Cardiac muscle cell (in vitro differentiated cells and primary cell): ENCODE measurements at places on chromosomes 5 and 9.

GRCh38 chr5:142193114-142193428 lies 84.5 kb downstream of the NDFIP1 start:
- no peak for DNase-seq

GRCh38 chr9:137452761-137453642 lies 6.1 kb downstream of the NSMF start:
- DNase-seq: no peak

DNA sequence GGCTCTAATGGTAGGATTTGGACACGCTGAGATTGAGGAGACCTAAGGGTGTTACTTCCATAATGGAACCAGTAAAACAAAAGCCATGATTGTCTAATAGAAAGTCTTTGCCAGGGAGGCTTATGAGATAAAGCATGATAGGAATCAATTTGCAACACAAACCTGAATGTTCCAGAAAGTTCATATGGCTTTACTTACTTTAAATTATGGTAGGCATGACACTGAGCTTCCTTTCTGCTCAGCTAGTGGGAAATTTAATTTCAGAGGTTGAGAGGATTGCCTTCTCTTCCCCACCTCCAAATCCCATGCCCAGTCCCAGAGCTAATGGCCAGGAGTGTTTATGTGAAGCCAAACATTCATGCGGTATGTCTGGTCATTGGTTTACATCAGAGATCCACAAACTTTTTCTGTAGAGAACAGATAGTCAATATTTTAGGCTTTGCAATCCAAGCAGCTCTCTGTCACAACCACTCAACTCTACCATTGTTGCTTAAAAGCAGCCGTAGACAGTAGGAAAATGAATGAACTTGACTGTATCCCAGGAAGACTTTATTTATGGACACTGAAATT lies 114.5 kb downstream of the UGCG start:
- no peak for DNase-seq

DNA sequence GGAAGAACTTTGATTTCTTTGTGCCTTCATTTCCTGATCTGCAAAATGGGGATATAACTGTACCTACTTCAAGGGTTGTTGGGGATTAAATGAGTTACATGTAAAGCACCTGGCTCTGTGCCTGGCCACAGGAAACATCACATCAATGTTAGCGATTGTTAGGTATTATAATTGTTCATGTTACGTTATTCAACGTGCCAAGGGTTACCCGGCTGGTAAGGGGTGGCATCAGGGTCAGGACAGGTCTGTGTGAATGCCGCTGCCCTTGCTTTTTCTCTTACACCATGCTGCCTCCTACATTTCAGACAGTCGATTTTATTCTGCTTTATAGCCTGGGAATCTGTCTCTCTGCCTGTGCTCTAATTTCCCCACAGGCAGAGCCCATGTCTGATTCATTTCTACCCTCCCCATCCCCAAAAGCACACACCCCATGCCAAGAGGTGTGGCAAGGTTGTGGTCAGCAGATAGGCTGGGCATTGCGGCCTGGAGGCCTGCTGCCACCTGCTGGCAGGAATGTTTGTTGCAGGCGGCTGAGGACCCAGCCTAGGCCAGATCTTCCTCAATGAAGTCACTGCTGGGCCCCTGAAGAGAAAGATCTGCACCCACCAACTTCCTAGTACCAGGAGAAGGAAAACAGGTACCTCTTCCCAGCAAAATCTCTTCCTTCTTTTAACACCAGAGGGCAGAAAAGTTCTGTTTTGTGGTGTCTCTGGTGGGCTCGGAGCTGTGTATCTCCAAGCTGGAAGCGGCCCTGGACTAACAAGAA lies 5.3 kb downstream of the ANKS6 start:
- peak; percentile 75 for DNase-seq

DNA sequence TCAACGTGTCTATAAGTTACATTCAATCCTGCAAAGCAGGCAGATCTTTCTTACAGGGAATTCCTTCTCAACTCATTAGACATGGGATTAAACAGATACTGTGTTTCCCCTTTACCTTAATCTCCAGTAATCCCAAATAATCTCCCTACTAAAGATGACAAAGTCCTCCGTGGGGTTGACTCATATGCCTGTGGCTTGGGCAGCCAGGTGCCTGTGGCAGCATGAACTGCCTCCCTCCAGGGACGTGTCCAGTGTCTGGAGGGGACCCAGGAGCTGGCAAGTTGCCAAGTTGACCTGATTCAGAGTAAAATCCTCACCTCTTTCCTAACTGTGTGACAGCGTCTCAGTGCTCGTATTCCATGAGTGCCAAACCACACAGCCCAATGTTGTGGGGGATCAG lies 94.6 kb upstream of the PTCH1 start:
- no peak for DNase-seq

DNA sequence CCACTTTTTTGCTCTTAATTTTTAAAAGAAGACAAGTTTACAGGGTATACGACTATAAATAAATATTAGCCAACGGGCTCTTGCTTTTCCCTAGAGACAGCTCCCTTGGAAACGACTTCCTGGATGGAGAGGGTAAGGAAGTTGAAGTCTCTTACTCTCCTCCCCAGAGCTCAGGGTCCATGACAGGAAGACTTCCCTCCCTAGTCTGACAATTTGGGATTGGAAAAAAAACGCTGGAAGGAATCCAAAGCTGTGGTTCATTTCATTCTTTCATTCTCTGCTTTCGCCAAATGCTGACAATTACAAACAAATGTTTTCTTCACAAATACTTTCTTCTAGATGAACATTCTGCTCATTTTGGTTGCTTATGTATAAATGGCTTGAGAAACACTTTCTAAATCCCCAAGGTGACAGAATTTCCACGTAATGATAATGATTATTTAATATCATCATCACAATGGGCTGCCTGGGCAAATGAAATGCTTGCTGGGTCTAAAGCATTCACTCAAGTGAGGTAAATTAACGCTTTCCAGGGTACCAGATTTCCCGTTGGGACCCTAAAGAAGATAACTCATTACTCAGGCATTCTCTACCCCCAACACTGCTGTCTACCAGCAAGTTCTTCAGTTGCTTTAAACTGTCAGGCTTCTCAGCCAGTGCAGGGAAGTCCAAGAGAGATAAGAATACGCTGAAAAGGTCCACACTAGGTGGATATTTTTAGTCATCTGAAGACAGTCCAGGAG lies 139.8 kb upstream of the SLC30A5 start:
- DNase-seq: no peak

GRCh38 chr5:155772009-155772662 lies 554.8 kb upstream of the SGCD start:
- no peak for DNase-seq

- no peak for DNase-seq
These were observed 42.4 kb upstream of the PHYKPL start for GRCh38 chr5:178274781-178275537.

GRCh38 chr5:53361708-53362107 lies 118.7 kb upstream of the FST start:
- DNase-seq: no peak

DNA sequence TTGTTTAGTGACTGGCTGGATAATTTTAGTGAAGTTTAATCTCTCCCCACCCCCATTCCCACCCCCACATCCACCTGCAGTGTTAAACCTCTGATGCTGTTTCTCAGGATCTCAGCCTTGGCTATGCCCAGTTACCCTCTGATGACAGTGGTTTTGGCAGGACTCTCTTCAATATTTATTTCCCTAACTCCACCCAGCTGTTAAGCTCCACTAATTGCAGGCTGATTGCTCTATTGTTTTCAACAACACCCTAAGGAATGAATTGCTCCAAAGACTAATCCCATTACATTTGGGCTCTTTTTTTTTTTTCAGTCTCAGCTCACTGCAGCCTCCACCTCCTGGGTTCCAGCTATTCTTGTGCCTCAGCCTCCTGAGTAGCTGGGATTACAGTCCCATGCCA lies 46.3 kb downstream of the PHAX start:
- DNase-seq: no peak

DNA sequence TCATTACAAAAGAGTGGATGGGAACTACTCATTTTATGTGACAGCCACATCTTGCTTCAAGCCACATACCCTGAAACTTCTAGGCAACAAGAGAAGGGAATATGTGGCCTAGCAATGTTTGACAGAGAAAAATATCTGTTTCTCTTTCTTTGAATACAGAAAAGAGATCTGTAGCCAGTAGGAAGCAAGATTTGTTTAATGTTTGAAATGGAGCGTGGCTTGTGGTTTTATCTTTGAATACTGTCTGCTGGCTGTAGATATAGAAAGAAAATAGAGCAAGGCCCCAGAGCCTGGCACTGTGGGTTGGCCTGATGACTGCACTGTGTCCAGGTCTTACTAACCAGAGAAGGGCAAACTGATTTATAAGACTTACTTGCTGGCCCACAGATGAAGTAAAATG lies 133.8 kb downstream of the ARHGEF28 start:
- no peak for DNase-seq

DNA sequence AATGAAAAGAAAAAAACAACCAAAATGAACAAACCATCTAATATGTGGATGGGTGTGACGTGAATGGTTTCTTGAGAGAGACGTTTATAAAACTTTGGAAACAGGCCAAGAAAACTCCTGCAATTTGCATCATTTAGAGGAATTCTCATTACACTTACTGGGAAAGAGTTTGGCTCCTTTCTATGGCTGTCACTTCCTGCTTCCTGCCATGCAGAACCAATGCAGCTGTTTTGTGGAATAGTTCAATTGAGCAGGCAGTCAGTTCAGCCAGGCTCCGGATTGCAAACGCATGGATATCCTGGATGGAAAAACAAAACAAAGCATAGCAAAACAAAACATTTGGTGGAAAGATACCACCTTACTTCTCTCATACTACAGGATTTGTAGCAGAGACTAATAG lies 36.6 kb downstream of the FAM114A2 start:
- no peak for DNase-seq

- DNase-seq: no peak
These were observed 7.8 kb upstream of the ORM1 start for GRCh38 chr9:114314881-114315722.

GRCh38 chr5:138096363-138096762 lies 12.5 kb downstream of the WNT8A start:
- no peak for DNase-seq

GRCh38 chr5:72436796-72437471 lies 70.3 kb downstream of the ZNF366 start:
- DNase-seq: no peak

DNA sequence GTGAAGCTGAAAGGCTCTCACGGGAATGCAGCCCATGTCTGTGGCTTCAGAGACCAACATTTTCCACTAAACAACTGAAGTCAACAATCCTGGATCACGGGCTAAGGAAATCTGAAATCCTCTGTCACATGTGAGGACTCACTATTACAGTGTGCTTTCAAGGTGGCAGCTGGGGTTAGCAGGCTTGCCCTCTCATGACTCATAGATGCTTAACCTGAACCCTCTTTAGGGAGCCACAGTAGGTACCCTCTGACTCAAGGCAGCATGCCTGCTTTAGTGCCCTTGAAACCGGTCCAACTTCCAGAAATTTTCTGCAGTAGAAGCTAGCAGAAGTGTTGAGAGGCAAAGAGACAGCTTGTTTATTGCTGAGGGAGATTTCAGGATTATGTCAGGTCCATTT lies 232.5 kb downstream of the GABRB2 start:
- DNase-seq: no peak

DNA sequence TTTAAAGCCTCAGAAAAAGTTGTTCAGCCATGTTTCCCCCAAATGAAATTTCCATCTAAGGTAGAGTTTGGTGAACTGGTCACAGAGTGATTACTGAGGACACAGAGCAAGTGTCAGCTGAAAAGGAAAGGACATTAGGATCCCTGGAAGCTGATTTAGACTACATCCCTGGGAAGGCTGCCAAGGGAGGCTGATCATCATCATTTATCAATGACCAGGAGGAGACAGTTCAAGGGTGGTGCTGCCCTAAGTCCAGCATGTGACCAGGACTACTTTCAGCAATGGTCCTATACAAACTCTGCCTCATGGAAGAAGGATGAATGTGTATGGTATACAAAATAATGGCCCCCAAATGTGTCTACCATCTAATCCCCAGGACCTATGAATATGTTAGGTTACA lies 120.6 kb downstream of the PIK3R1 start:
- DNase-seq: no peak

GRCh38 chr9:114723931-114724330 lies 41.9 kb upstream of the TEX48 start:
- DNase-seq: no peak

DNA sequence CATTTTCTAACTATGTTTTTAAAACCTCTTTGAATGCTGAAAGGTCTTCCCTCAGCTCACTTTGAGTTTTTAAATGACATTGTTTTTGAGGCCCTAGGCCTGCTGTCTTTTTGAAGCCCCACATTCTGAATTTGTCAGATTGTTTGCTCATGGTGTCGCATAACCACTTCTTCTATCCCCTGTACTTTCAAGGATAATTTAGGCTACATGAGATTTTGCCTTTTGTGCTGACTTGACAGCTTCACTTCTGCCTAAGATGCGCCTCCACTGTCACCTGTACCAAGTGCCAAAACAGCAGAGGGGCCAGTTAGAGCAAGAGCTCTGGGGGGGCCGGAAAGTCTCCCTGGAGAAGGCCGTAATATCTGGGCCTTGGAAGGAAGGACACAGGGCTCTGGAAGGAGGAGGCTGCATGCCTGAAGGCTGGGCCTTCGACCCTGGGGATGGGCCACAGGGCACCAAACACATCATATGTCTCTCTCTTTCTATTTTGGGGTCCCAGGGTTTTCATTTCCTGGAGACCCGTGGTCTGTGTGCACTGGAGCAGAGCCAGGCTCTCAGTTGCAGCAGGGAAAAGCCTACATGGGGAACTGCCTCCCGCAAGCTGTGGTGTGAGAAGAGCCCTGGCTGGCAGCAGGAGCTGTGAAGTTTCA lies 49.1 kb downstream of the NDST1 start:
- no peak for DNase-seq

GRCh38 chr9:123658792-123659191 lies 271.1 kb downstream of the DENND1A start:
- peak; percentile 36 for DNase-seq

DNA sequence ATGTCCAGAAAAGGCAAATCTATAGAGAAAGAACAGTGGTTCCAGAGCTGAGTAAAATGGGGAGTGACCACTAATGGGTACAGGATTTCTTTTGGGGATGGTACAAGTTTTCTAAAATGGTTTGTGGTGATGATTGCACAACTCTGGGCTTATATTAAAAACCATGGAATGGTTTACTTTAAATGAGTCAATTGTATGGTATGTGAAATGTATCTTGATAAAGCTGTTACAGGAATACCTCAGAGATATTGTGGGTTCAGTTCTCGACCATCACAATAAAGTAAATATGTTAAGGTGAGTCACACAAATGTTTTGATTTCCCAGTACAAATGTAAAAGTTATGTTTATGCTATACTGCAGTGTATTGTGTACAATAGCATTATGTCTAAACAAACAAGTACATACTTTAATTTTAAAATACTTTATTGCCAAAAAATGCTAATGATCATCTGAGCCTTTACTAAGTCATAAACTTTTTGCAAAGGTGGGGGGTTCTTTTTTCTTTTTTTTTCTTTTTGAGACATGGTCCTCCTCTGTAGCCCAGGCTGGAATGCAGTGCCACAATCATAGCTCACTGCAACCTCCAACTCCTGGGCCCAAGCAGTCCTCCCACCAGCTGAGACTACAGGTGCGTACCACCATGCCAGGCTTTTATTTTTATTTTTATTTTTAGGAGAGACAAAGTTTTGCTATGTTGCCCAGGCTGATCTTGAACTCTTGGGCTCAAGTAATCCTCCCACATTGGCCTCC lies 65.9 kb downstream of the SHOC1 start:
- DNase-seq: no peak
